ENCODE measurements at places on chromosomes 16 and 17.

GRCh38 chr17:57471868-57472368 lies 215.6 kb downstream of the MSI2 start:
- no peak for DNase-seq

DNA sequence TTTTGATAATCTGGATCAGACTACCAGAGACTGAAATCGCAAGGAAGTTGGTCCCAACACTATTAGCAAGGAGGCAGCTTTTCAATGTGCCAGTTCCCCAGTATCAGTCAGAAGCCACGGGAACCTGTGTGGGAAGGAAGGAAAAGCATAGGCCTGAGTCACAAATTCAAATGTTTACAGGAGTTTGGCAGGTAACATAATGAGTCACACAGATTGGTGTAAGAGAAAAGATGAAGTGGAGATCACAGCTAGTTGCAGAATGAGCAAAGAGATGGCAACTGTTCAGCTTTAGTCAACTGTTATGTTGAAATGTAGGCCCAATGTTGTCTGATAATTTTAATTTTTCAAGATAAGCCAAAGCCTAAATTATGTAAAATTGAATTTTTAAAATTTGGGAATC lies 28.1 kb upstream of the ITGA2B start:
- peak; percentile 56 for DNase-seq

DNA sequence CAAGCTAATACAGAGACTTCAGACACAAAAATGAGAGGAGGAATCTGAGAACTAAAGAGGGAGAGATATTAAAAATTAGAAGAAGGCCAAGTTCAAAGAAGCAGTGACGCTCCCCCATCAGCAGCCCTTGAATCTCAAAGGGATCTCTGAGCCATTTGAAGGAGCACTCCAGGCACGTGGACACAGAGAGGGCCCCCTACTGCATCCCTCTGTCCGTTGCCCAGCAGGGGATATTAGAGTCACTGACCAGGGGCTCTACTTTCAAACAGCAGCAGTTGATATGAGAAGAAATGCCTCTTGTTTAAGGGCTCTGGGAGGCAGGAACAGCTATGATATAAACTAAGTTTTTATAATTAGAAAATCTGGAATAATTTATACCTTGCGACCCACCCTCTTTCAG lies 479.0 kb upstream of the SALL1 start:
- no peak for DNase-seq

- DNase-seq, result peak; percentile 78
These were observed 21.1 kb upstream of the TFAP4 start for GRCh38 chr16:4293822-4294457.

DNA sequence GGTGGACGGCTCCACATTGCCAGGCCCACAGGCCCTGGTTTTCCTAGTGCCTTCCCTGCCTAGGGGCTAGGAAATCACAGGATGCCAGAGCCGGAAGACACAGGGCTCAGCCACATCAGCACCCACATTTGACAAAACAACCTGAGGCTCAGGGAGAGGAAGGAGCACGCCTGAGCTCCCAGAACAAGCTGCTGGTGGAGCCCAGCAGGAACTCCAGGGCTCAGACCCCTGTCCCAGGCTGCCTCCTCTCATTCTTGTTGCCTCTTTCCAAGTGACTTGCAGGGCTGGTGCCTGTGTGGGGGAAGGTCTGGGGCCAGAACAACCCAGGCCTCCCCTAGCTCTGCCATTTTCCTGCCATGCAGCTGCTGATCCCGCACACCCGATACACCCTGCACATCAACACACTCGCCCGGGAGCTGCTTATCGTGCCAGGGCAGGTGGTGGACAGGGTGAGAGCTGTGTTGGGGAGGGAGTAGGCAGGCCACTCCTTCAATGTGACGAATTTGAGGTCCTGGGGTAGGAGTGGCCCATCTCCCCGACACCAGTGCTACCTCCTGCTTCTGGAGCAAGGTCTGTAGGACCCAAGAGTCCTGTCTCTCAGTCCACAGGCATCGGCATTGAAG lies 7.6 kb downstream of the ALOX15B start:
- no peak for DNase-seq

- peak; percentile 92 for DNase-seq
These were observed 11.0 kb upstream of the CBFB start for GRCh38 chr16:67017810-67018488.

- DNase-seq, result no peak
These were observed 13.1 kb upstream of the TCAP start for GRCh38 chr17:39651923-39652586.

DNA sequence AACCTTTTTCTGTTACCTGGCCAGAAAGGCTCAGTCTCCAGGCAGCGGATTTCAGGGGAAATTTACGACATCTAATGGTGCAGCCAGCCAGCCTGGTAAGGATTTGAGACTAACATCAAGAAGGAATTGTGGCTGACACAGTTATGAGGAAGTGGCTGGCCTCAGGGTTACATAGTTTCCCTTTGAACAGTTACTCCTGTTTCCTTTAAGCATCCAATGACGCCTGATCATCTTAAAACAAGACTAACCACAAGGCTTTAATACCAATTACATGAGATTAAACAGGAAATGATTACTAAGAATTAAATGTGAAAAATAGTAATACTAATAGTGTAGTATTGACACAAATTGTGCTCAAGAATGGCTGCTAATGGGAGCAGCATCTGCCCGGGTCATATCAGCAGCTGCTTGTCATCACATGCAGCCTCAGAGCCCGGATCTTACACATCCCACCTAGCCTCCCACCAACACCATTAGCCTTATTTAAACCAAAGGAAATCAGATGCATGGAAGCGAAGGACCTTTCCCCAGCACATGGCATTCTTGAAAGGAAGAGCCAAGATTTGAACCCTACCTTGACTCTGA lies 431.8 kb downstream of the PMP22 start:
- peak; percentile 92 for DNase-seq

- peak; percentile 47 for DNase-seq
These were observed 1.0 kb downstream of the ZNF319 start for GRCh38 chr16:57999366-57999970.

DNA sequence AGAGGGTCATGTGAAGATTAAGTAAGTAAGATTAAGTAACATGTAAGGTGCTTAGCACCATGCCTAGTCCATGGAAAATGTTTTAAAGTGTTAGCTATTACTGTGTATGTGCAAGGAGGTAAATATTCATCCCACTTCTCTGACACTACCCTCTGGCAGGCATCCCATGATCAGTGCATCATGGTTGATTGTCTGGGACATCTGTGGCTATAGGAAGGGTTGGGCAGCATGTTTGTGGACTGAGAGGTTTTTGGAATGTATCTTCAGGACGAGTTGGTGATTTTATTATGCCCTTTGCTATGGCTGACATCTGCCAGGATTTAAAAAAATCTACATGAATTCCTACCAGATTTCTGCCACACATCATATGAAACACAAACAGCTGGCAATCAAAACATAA lies 6.5 kb upstream of the TAOK1 start:
- DNase-seq, result peak; percentile 37

DNA sequence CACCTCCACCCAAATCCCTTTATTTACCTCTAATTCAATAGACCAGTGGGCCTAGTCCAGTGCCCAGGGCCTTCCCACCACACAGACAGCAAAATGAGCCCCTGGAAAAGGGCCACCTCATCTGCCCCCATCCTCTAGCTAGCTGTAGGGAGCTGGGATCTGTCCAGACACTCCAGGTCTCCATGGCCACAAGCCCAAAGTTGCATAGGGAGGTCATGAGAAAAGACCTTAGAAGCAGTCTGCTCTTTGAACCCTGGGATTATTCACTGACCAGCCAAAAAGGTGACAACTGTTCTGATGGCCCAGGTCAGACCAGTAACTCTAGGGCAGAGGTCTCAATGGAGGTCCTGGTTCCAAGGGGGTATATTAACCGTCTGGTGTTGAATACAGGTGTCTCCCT lies 2.0 kb downstream of the CUEDC1 start:
- no peak for DNase-seq

- peak; percentile 21 for DNase-seq
These were observed 120.9 kb downstream of the MRM1 start for GRCh38 chr17:36722121-36722902.

- DNase-seq, result no peak
These were observed 2.5 kb downstream of the IRX6 start for GRCh38 chr16:55326261-55327092.

GRCh38 chr17:74935585-74936469 lies at the start of gene OTOP3:
TSS of gene OTOP3 (plus strand) at chr17:74935898. CDS start at chr17:74935922, 24 bp downstream.
- DNase-seq, result no peak

DNA sequence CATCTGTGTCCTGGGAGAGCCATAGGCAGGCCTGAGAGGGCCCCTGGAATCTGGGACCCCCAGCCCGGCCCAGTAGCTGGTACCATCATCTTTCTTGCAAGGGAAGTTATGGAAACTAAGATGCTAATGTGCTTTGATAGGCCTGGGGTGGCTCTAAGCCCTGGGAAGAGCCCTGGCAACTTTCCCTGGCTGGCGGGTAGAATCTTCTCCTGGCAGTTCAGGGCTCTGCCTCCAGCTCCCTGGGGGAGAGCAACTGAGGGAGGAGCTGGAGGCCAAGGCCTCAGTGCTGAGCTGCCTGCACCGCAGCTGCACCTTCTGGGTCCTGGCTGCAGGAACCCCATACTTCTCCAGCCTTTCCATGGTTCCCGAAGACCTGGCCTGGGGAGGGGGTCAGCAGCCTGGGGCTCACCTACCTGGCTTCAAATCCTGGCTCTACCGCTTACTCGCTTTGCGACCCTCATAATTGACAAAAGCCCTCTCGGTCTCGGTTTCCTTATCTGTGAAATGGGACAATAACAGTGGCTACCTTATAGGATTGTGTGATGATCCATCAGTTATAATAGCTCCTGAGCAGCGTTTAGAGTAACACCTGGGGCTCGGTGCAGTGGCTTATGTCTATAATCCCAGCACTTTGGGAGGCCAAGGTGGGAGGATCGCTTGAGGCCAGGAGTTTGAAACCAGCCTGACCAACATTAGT lies 333.7 kb downstream of the SEC14L1 start:
- DNase-seq, result peak; percentile 56

- no peak for DNase-seq
These were observed 4.8 kb downstream of the ADAP2 start for GRCh38 chr17:30926516-30926915.

DNA sequence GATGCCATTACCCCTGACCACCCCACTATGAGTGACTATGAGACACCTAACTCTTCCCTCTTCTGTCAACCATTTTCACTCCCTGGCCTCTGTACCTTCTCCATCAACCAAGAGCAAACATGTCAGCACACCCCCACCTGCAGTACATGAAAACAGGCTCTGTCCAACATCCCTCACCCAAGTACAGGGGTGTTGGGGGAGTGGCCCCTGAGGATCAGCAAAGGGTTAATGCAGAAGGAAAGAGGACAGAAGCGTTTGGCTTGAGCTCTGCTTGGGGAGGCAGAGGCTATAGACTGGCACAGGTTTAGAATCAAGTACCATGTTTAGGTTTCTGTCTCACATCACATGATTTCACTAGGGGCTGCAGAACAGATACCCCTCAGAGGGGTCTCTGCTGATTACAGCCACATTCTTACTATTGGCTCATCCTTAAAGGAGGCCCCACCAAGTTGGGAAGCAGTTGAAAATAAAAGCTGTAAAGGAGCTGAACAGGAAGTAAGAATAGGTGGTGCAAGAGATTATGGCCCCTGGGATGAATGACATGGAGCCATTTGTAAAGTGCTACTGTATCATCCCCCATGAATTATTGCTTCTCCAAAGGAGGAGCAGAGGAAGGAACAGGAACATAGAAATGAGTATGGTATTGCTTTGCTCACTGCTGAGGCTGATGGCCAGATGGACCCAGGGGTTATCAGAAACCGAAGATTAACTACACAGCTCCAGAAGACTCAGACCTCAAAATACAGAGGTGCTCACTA lies 2.4 kb upstream of the PSMC3IP start:
- DNase-seq, result no peak

DNA sequence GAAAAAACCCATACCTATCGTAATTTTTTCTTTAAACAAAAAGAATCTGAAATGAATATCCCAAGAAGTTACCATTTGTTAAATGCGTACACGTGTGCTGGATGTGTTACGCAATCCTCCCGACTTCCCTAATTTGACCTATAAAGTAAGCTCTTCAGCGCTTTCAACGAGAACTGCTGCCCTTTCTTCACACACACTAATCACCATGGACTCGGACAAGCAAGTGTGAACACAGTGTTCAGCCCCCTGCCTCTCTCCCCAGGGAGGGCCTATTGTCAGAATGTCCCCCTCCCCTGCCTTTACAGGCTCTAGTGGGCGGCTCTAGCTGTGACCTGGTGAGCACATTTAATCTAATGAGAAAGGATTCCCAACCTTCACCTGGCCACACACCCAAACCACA lies 216.1 kb downstream of the CEP112 start:
- no peak for DNase-seq

- DNase-seq, result peak; percentile 88
These were observed 52.5 kb downstream of the TBX4 start for GRCh38 chr17:61504697-61505096.

GRCh38 chr17:9566067-9566466 lies 9.6 kb downstream of the STX8 start:
- peak; percentile 25 for DNase-seq

GRCh38 chr17:59651346-59651745 lies 31.7 kb downstream of the CLTC start:
- no peak for DNase-seq

DNA sequence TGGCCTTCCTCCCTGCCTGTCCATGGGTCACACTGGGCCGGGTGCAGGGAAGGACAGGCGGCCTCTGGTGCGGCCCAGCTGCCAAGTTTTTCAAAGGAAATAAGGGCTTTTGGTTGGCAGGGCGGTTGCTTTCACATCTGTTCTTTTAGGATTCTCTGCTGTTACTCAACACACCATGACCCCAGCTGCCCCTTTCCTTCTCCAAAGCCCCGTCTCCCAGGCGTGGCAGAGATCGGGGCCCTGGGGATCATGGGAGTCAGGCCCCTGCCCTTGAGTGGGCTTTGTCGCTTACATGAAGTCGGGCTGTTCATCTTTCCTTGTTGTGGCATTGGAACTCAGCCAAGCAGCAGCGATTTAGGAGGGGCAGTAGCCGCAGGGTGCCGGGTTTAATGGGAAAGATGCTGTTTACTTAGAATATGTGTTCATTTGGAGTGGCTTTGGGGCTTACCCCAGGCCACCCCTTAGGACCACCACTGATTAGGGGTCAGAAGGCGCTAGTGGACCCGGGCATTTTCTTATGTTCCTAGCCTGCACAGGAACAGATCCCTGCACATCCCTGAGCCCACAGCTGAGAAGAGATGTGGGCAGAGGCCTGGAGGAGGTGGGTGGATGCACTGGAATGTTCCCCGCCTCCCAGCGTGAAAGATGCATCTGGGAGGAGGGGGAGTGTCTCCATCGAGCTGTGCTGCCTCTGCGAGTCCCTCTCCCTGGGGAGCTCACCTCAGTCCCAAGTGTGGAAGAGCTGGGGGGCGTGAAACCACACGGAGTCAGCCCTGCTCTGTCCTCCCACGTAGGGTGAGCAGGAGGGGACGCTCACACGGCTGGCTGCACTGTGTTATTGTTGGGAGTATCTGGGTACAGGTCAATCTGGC lies 6.8 kb upstream of the ADCY7 start:
- peak; percentile 45 for DNase-seq

DNA sequence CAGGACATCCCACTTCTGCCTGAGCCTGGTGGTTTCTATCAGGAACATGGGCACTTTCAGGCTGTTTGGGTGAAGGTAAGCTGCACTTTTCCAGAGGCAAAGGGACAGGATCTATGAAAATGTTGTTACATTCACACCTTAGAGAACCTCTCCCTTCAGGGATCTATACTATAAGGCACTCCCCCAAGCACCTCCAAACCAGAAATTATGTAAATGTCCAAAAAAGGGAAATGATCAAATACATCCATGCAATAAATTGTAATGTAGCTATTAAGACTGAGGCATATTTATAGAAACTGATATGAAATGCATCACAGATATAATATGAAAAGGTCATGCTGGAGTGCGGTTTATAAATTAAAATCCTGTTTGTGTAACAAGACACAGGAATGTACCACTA lies 23.3 kb upstream of the COG7 start:
- DNase-seq, result no peak
